ENCODE measurements at places on chromosomes 11 and 22. TPM values are rescaled to one million over a fixed set of nuclear protein-coding genes. Genes with fewer than 3 reads are reported as not detected.

INS gene
- total RNA-seq = not detected

MOGAT2 gene
- not detected for total RNA-seq

SHISA8 gene
- 2.3 TPM for total RNA-seq

PKDREJ gene
- total RNA-seq = not detected

C11orf87 gene
- not detected for total RNA-seq

TRIM6 gene
- 3.9 TPM for total RNA-seq

OR51B2 gene
- not detected for total RNA-seq

ELFN2 gene
- total RNA-seq = 36.6 TPM

C11orf86 gene
- not detected for total RNA-seq

DNA sequence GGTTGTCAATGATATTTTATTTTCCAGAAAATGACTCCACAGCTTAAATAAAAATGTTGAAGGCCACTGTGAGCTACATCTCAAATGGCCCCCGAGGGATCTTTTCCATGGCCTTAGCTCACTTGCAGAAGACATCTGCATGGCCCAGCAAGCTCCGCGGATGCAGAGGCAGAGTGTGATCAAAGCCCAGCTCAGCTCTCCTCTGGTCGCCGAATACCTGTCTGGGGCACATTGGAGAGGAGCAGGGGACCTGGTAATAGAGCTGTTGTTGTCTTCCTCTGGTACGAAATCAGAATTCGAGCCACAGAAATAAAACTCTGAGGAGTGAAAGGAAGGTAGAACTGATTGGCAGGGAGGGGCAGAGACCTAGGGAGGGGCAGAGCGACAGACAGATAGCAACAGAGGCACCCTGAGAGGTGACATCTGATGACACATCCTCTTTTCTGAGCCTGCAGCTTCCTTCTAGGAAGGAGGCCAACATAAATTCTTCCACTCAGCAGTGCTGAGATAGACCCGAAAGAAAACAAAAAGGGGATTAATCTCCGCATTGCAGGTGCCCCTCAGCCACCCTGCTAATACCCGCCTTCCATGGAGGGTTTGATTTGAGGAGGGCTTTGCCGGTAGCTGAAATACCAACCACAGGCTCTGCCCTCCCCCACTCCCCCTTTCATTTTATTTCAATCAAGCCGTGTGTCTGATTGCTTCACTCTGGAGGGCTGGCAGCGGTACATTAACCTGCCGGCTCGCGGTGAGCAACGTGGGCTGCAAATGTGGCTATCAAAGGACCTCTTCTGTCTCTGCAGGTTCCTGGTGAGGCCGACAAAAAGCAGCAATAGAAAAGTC, 759.4 kb downstream of the OPCML start:
- DNase-seq = no peak

DNA sequence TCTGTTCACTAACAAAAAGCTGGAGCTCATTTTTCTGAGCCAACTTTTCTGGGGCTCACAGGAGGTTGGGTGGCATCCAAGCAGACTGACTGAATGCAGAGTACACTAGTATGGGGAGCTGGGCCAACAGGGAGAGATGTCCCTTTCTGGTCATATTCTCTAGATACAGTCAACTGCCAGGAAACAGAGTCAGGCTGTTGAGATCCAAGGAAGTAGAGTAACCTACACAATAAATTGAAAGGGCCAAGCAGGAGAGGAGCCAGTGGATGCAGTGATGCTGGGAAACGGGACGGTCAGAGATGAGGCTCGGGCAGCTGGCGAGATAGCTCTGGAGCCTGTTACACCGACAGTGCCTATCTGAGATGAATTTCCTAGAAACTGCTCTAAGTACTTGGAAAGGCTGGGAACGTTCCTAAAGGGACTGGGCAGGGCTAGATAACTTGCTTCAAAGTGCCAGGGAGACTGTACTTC, 71.1 kb downstream of the LARGE2 start:
- no peak for DNase-seq

GRCh38 chr22:17237038-17237668, 17.9 kb upstream of the ADA2 start:
- DNase-seq = no peak

GRCh38 chr11:116110802-116111201, 606.6 kb upstream of the CADM1 start:
- DNase-seq = no peak

DNA sequence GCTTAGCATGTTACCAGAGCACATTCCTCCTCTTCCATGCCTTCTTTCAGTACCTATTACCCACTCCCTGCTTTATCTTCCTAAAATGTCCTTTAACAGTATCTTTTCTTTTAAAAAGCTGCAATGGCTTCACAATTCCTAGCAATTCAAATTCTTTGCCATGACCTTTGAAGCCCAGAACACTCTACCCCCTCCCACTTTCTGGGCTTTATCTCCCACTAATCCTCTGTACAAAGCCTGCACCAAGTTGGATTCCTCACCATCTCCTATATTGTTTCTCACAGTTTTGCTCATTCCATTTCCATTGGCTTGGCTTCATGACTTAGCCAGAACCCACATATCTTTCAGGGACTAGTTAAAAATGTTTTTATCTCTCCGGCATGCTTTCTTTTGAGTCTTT, 80.9 kb downstream of the FAM76B start:
- no peak for DNase-seq

DNA sequence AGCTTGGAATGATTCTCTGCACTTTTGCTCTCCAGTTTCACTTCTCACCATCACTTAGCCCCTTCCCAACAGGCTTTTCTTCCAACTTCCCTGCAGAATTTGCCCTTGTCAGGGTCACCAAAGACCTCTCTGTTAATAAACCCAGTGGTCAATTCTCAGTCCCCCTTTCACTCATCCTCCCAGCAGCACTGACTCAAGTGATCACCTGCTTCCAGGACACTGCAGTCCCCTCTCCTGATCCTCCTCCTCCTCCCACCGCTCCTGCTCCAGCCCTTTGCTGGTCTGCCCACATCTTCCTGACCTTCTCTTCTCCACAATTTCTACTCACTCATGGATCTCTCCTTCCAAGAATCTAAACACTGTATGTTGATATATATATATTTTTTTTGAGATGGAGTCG, 57.9 kb downstream of the SHISAL1 start:
- DNase-seq = no peak

DNA sequence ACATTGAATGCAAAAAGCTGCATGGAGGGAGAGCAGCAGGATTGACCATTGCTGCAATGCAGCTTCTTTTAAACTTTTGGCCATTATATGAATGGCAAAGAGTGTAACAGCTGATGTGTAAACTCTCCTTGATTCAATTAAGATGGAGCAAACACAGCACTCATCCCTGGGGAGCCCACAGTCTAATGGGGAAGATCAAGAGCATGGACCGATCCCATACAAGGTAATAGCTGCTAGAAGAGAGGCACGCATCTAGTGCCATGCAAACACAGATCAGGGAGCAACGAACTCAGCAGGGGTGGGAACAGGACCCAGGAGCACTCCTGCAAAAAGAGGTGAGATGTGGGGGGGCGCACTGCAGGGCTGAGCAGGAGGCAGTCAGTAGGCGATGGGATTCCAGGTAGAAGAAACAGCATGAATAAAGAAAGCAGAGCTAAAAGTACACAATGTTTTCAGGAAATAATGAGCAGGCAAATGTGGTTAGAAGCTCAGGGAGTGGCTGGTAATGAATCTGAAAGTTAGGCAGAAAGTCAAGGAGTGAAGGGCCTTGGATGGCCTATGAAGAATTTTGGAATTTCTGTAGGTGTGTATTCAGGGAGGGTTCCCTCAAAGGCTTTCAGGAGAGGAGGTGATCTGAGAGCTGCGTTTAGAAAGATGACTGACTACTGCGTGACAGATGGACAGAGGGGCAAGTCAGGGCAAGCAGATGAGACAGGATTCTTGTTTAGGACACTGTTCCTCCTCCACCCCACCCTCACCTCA, 17.2 kb upstream of the BMAL1 start:
- no peak for DNase-seq

- no peak for DNase-seq
These were observed 904 bp downstream of the C2CD3 start for GRCh38 chr11:74169738-74170458.

- no peak for DNase-seq
These were observed 252.2 kb upstream of the MTNR1B start for GRCh38 chr11:92717240-92717639.

DNA sequence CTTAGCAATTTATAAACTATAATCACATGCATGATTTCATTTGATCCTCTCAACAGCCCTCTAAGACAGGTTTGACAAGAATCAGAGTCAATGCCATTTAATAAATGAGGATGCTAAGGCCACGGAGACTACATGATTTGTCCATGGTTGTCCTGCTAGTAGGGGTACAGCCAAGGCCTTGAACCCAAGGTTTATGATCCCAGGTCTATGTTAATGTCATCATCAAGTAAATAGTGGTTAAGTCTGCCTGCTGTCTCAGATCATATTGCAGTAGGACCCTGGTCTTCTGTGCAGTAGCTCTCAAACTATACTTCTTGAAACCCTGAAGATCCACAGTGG, 17.7 kb upstream of the SYTL2 start:
- no peak for DNase-seq

- no peak for DNase-seq
These were observed 99.4 kb upstream of the BLID start for GRCh38 chr11:122215244-122215992.

DNA sequence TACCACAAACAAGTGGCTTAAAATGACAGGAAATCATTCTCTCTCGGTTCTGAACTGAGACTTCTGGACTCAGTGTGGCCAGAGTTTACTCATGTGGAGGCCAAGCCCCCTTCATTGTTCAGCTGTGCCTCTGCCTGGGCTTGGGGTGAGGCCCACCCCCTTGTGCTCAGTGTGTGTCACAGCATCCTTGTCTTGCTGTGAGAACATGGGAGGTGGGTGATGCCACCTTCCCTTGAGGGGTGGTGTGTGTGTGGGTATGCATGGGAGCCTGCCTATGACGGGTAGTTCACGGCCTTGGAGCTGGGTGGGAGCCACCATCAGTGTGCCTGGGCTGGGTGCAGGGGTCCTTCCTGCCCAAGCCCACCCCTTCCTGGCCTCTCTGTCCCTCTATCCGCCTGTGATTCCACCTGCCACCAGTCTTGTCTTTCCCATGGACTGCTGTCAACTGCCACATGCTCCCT, 101.7 kb downstream of the MORC2 start:
- no peak for DNase-seq

GRCh38 chr11:12950670-12951069, 58.4 kb upstream of the RASSF10 start:
- no peak for DNase-seq
